Brain (organoid and tissue), 16 donors: ENCODE measurements at places on chromosomes 2 and 18.

- no peak for DNase-seq
These were observed 122.2 kb downstream of the TANC1 start for GRCh38 chr2:159090514-159091201.

GRCh38 chr18:50715919-50716318 lies 103.9 kb downstream of the MRO start:
- DNase-seq: no peak

DNA sequence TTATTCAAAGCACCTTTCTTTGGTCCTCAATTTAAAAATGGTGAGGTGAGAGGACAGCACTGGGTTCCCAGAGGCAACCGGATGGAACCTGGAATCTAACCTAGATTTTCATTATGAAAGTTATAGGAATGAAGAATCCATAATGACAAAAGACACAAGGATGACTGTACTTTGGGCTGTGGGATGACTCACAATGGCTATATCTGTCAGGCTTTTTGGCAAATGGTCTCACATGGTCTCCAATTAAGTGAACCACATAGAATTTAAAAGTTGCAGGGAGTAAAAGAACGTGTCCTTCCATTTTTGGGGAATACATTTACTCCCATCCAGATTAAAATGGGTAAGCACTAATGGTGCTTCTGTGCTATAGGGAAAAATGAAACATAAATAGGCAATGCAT lies 31.8 kb upstream of the LYPD1 start:
- DNase-seq: no peak

DNA sequence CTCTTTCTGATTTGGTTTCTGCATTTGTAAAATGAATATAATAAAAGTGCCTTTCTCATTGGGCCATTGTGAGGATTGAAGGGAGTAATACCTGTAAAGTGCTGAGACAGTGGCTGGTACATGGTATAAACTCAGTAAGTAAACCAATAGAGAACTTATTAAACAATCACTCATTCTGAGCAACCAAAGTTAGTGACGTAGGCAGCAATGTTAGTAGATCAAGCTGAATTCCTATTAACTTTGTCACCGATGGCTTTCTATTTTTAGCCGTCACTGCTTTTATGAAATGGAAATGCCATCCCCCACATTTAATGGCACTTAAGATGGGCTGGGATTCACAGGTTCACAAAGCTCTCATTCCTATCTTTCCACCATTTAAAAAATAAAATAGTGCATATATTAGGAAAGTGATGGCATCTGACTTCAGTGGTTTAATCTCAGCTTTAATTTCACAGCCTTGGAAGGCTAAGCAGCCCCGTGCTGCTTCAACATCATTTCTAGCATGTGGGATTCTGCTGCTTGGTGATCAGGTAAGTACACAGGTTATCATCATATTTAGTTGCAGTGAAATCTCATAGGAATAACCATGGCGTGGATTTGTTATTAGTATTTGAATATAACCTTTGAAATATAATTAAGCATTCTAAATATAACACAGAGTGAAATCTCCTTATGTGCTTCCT lies 17.6 kb upstream of the PPP4R1 start:
- DNase-seq: no peak

GRCh38 chr18:56200381-56200911 lies 437.9 kb downstream of the TXNL1 start:
- DNase-seq: no peak

- DNase-seq: no peak
These were observed 472.5 kb downstream of the PID1 start for GRCh38 chr2:228798458-228799207.

- DNase-seq: no peak
These were observed 12.0 kb downstream of the PSMD1 start for GRCh38 chr2:231068525-231069222.

DNA sequence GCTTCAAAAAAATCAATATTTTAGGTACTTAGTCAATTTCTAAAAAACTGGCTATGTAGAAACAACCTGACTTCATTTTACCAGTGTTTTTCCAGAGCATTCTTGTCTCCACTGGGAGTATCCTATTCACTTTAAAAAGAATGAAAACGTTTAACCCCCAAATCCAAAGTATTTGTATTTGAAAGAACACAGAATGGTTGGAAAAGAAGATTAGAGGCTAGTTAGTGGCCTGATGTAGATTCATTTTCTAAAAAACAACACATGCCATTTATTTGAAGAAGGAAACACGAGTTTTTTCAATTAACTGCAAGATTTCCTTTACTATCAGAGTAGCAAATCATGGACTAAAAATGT lies 74.6 kb downstream of the PLEKHM3 start:
- no peak for DNase-seq

- no peak for DNase-seq
These were observed 342.9 kb downstream of the LRATD1 start for GRCh38 chr2:14975381-14975780.

DNA sequence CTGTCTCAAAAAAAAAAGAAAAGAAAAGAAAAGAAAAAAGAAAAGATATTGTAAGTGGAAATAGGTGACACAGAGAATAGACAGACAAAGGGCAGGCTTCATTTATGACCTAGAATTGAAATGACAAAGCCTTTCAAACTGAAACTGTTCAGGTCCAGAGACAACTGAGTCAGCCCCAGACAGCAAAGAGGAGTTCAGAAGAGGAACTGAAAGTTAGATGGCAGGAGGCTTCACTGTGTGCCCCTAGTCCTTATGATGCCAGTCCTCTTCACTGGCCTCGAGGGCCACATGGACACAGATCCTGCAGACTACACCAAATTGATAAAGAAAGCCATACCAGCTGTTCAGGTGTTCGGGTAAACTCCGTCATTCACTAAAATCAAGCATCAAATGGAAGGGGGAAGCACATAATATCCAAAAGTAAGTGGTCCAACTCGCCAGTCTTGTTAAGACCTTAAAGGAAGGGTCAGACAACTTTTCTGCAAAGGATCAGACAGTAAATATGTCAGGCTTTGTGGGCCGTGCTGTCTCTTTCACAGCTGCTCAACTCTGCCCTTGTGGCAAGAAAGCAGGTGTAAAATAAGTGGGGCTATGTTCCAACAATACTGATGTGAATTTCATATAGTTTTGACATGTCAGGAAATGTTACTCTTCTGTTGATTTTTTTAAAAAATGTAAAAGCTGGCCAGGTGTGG lies 231.9 kb upstream of the MGAT5 start:
- DNase-seq: no peak

DNA sequence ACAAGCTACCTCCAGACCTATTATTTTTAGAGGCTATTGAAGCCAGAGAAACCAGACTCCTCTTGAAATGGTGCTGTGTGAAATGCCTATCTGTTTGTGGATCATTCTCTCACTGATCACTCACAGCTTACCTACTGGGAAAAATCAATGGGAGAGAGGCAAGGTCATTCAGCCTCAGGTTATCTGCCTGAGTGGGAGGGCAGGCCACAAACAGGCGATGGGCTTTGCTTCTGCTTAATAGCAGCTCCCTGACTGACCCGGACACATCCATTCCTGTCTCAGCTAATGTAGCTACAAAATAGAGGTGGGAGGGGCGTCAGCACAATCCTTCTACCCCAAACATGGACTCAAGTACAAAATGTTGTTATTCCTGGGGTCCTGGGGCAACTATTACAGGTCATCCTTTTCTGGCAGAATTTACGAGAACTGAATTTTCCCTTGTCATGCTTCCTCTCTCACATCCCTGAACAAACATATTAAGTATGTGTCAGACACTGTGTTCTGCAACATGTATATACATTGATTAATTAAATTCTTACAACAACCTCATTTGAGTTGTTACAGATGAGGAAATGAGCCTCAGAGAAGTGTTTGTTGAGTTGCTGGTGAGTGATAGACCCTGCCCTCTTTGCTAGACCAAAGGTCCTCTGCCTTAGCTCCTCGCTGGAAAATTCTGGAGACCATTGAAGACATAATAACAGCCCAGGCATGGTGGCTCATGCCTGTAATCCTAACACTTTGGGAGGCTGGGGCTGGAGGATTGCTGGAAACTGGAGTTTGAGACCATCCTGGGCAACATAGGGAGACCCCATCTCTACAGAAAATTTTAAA lies 60.5 kb downstream of the CDK15 start:
- DNase-seq: no peak

GRCh38 chr2:44763275-44763782 lies 178.2 kb upstream of the SIX3 start:
- no peak for DNase-seq

GRCh38 chr2:201807452-201807999 lies 1.2 kb downstream of the CDK15 start:
- DNase-seq: peak; percentile 31

GRCh38 chr2:220891405-220891804 lies 680.7 kb downstream of the EPHA4 start:
- no peak for DNase-seq

GRCh38 chr2:152432206-152432653 lies 97.3 kb downstream of the FMNL2 start:
- no peak for DNase-seq

DNA sequence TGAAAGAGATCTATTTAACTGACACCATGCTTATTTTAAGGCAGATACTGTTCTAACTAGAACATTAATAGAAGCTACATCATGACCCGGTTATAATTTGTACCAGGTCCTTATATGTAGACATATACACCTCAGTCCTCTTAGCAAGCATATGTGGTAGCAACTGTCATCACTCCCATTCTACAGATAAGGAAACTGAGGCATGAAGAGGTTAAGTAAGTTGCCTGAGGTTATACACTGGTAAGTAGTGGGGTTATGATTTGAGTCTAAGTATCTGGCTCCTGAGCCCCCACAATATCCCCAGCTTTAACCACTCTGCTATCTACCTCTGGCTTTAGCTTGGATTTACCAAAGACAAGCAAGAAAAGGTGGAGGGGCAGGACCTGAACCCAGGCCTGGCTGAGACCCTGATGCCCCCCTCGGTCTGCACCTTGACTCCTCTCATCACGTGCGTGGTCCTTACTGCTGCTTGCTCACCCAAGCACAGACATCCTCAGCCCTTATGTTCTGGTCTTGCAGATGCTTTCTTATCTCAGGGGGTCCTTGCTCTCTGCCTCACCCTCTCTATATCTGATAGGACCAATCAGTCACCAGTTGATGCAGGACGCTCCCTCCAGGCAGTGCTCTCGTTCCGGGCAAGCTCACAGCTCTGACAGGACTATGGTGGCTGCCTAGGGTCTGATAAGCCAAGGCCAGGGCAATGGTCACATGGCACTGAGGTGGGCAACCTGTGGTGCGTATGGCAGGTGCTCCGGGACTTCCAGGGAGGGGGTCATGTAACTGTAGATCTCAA lies 4.0 kb downstream of the DYSF start:
- DNase-seq: no peak

- DNase-seq: no peak
These were observed 5.1 kb downstream of the SULT1C3 start for GRCh38 chr2:108244667-108245414.

GRCh38 chr18:13309748-13310670 lies 91.4 kb downstream of the LDLRAD4 start:
- DNase-seq: no peak

DNA sequence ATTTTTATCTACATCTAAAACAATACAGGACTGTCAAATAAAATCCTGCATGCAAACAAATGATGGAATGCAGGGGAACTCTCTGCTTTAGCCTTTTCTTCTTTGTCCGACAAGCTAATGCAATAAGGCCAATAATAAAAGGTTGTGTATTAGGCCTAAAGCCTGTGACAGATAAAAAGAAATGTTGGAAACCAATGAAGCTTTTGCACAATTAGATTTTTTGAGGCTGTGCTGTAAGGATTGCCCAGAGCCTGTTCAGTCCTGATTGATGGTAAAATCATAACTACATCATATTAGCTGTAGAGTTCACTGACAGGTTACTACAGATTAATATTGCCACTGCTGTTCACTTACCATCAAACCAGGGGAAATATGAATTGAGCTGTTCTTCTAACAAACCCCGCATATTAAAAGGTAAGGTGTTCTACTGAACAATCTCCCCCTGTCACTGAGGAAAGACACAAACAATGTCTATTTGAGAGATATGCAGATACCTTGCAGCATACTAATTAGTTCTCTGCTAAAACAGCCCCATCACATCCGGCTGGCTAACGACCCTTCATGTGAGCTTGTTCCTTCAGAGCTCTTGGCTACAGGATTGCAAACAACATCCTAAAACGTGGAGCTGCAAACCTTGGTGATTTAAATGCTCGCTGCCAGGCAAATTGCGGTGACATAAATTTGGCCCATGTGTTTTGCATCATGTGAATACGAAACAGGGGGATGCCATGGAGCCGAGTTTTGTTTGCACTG lies 305.4 kb downstream of the MTX2 start:
- DNase-seq: peak; percentile 61

- no peak for DNase-seq
These were observed 12.4 kb downstream of the DYM start for GRCh38 chr18:49447810-49448745.

DNA sequence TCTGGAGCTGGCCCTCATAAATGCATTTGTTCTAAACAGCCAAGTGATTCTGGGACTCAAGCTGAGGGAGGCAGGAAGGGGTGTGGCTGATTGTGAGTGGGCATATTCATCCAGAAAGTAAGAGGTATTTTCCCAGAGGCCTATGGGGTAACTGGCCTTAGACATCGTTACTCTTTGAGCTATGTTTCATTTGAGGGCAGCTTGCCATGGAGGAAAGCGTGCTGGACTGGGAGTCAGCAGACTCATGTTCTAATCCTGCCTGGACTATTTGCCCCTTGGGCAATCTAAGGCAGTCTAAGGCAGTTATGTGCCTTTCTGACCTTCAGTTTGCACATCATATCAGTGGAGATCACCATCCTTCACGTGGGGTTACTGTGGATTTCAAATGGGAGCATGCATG lies 93.5 kb upstream of the SLC14A2 start:
- no peak for DNase-seq

DNA sequence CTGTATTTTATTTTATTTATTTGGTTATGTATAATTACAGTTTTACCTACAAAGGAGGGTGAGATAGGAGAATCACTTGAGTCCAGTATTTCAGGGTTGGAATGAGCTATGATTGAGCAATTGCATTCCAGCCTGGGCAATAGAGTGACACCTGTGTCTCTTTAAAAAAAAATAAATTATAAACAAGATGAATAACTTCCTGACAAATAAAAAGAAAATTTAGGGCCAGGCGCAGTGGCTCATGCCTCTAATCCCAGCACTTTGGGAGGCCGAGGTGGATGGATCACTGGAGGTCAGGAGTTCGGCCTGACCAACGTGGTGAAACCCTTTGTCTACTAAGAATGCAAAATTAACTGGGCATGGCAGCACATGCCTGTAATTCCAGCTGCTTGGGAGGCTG lies 17.3 kb downstream of the MTA3 start:
- DNase-seq: no peak

DNA sequence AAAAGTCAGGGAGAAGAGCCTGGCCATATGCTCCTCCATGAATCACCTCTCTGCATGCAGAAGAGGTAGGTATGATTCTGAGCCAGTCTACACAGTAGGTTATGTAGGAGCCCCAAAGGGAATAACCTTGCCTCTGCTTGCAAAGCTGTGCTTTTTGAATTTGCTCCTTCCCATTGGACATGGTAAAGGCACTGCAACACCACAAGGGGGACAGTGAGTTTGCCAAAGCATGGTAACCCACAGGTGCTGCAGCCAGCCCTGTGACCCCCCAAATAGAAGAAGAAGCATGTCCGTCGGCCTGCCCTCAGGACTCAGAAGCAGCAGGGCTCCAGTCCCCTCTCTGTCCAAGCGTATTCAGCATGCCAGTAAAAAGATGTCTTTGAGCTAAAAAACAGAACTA lies 51.0 kb upstream of the BCL2L11 start:
- no peak for DNase-seq
